Stimulated activated CD4-positive, alpha-beta T cell treated with anti-CD3 and anti-CD28 coated beads, Interleukin-4, amount 100 ng/mL, for 1 hour (primary cell): ENCODE measurements at places on chromosomes 4 and X.

DNA sequence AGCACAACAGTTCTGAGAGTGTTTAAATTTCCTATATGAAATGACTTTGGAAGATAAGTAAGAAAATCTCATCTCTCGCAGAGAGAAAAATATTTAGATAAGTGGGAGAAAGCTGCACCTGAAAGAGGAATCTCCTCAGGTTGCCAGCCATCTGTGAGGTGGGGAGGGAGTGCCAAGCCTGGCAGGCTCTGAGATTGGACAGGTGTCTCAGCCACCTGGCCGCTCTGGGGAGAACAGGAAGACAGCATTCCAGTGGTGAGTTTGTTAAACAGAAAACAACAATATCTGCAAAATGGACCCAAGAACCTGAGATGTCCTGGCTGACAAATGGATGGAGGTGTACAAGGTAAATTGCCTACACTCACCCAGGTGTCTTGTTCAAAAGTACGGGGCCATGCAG is 31.3 kb downstream of the EMCN start:
- DNase-seq, result no peak

DNA sequence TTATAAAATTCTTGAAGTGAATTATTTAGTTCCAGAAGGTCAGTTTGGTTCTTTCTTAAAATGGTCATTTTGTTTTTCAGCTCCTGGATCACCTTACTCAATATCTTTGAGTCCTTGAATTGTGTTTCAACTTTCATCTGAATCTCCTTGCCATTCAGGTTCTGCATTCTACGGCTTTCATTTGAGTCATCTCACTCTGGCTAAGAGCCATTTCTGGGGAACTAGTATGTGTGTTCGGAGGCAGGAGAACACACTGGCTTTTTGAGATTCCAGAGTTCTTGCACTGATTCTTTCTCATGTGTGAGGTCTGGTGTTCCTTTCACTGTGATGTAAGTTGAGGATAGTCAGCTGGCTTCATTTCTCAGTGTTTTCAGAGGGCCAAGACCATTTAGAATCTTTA is 708.4 kb upstream of the FRG1 start:
- no peak for DNase-seq

DNA sequence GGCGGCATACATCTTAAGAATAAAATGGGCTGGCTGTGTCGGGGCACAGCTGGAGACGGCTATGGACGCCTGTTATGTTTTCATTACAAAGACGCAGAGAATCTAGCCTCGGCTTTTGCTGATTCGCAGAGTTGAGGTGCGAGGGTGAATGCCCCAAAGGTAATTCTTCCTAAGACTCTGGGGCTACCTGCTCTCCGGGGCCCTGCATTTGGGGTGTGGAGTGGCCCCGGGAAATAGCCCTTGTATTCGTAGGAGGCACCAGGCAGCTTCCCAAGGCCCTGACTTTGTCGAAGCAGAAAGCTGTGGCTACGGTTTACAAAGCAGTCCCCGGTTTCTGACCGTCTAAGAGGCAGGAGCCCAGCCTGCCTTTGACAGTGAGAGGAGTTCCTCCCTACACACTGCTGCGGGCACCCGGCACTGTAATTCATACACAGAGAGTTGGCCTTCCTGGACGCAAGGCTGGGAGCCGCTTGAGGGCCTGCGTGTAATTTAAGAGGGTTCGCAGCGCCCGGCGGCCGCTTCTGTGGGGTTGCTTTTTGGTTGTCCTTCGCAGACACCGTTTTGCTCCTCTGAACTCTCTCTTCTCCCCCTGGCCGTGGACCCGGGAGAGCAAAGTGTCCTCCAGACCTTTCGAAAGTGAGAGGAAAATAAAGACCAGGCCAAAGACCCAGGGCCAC is 1.9 kb downstream of the SHOX start:
- DNase-seq, result no peak

DNA sequence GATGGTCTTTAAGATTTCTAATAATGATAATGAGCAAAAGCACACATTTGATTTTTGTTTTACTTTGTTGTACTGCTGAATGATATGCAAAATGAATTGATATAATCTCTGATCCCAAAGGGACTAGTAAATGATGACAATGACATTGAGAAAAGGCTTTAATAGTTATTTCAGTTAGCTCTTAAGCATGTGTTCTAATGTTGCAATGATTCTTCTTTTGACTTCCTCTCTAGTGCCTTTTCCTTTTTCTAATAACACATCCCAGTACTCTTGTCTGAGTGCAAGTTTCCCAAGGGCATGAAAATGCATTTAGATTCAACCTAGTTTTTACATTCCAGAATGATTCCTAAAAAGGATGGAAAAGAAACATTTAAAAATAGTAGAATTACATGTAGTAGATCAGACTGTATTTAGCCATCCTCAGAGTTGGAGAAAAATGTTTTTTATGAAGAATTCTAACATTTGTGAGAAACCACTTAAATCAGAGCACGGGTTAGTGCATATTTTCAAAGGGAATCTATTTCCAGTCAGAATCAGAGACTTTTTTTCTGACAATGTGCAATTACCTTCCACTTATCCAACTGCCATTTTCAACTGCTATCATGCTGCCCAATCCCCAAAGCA is 508.8 kb downstream of the C4orf33 start:
- no peak for DNase-seq

GRCh38 chrX:139094671-139095592 is 383.4 kb upstream of the FGF13 start:
- no peak for DNase-seq

- DNase-seq, result no peak
These were observed 59.6 kb downstream of the FAM193A start for GRCh38 chr4:2595952-2596552.

DNA sequence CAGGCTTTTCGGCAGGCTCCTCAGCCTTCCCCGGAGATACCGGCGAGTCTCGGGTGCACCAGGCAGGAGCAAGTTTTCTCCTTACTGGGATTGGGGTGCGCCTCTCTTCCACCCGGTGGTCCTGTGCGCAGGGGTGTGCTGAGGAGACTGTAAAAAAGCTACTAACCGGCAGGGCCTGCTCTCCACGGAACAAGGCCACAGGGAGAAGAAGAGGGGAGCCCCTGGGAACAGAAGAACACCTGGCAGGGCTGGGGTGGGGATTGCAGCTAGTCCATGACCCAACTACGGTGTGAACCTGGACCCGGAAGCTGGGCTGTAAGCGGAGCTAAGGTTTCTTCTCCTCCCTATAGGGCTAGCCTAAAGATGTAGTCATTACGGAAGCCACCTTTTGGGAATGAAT is 17.7 kb upstream of the ZIC3 start:
- DNase-seq, result no peak

GRCh38 chr4:149102765-149103164 is 660.6 kb upstream of the NR3C2 start:
- no peak for DNase-seq

GRCh38 chr4:60709061-60709460 is 491.1 kb upstream of the ADGRL3 start:
- no peak for DNase-seq

GRCh38 chr4:6217716-6218381 is 17.5 kb upstream of the JAKMIP1 start:
- DNase-seq, result no peak

GRCh38 chr4:145097331-145097820 is 620 bp downstream of the ANAPC10 start:
- no peak for DNase-seq

DNA sequence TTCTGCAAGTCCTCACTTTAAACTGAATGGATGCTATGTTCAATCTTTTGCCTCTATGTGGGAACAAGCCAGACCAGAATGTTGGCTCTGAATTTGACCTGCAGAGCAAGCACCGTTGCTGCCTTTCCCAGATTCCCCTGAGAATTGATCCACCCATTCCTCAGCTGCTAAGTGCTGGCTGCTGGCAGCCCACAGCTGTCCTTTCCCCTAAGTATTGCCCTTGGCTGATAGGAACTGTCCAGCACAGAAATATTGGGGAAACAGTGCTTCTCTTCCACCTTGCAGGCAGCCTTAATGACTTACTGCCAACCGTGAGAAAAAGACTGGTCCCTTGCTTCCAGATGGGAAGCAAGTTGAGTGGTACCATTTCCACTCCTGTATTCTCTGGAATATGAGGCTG is 475.9 kb downstream of the PDHA2 start:
- no peak for DNase-seq

DNA sequence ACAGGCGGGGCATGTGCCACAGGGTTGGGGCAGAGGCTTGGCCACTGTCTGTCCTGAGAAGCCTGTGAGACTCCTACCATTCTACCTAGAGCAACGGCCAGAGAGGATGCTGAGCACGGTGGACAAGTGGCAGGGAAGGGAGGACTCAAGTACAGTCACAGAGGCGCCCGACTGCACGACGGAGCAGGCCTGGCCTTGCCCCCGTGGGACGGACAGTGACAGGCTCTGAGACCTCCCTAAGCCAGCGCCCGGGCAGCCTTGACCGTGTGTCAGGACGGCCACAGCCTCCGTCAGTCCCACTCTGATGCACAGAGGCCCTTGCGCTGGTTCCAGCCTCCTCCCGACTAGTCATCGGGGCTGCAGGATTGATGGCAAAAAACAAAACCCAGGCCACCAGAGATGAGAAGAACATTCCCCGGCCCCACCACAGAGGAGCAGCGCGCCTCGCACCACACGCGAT is 36.7 kb upstream of the MXD4 start:
- DNase-seq, result no peak

GRCh38 chr4:45353161-45353560 is 626.8 kb upstream of the GNPDA2 start:
- DNase-seq, result no peak

DNA sequence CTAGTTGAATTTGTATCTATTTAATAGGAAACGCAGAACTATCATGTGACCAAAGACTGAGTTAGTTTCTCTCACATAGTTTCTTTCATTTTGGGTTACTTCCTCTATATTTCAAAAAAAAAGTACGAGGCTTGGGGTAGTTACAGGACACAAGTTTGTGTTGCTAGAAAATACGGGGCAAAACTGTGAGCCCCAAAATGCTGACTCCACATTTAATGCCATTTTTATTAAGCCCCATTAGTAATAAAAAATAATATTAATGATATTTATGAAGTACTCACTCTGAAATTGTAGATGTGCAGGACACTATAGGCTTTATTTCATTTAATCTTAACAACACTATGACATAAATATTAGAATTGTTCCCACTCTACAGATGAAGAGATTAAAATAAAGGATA is 268.6 kb downstream of the DTHD1 start:
- DNase-seq, result no peak

DNA sequence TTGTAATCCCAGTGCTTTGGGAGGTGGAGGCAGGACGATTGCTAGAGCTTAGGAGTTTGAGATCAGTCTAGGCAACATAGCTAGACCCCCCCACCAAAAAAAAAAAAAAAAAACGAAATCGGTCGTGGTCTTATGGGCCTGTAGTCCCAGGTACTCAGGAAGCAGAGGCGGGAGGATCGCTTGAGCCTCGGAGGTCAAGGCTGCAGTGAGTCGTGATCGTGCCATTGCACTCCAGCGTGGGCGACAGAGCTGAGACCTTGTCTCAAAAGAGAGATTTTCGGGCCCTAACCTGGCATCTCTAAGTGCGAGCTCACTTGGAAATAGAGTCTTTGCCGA is 7.0 kb upstream of the LETM1 start:
- DNase-seq, result no peak

GRCh38 chr4:150242820-150243458 is 164.7 kb downstream of the DCLK2 start:
- no peak for DNase-seq

DNA sequence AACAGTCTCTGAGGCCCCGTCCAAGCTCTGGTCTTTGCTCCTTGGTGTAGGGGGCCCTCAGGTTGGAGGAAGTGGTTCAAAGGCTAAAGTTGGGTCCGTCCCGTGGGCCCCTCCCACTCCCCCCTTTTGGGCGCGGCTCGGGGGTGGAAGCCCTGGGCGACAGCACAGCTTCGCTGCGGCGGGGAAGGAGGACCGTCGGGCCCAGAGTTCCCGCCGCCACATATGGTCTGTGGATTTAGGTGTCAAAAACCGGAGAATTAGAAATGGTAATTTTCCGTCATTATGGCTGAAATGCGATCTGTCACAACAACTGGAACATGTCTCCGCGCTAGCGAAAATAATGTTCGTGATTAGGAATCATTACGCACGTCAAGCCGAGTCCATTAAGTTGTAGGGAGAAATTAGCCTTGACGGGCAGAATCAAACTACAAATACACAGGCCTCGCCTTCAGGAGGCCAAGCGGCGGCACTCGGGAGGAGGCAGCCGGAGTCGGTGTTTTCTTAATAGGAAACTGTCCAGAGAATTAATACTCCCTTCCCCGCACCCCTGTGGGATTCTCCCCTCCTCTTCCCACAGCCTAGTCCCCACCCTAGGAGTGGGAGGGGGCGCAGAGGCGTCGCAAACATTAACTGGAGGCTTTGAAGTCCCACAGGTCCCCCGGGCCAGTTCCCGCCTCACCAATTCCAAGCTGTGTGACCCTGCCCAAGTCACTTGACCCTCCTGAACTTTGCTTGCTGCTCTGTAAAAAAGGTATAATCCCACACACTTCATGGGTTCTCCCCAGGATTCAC is 15.0 kb downstream of the NKX3-2 start:
- no peak for DNase-seq

GRCh38 chr4:164613792-164614191 is 140.1 kb upstream of the SMIM31 start:
- no peak for DNase-seq

DNA sequence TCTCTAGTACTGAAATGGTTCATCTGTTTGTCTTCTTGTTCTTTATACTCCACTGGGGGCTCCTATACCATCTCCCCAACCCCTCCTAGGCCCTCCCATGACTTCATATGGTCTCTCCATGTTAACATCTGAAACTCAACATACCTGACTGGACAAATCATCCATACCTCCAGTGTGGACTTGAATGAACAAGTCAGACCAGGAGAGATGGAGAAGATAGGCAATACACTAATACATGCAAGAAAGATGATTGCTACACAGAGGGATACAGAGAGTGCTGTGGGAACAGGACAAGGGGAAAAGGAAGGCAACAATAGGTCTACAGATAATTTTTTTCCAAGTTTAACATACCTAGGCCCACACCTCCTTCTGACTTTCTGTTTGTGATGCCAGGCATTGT is 175.1 kb downstream of the FHIP1A start:
- no peak for DNase-seq

- DNase-seq, result no peak
These were observed 34.7 kb upstream of the LGI2 start for GRCh38 chr4:25065431-25065858.

DNA sequence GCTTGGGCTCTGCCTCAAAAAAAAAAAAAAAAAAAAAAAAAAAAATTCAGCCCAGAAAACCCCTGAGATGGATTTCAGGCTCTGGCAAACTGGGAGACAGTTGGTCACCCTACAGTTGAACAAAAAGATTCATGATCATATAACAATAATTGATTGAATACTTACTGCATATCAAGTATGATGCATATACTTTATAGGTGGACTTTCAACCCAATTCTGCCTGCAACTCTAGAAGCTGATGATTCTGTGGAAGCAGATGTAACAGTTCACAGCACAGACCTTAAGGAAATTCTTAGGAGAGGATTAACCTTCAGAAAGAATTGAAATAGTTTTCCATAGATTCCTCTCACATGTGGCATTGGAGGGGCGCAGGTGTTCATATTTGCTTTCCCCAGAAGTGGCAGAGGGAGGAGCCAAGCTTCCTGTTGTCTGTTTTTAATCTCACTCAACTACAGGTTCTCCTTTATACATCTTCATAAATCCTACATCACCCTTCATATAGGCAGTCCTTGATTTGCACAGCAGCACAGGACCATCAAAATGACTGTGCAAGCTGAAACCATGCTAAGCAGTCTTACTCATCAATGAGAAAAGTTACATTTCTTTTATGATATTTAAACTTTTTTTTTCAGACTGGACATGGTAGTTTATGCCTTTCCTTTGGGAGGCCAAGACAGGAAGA is 149.4 kb upstream of the KLF3 start:
- DNase-seq, result no peak
